Stimulated activated CD4-positive, alpha-beta T cell treated with anti-CD3 and anti-CD28 coated beads, TNF-alpha, amount 100 ng/mL, for 48 hours (primary cell): ENCODE measurements at places on chromosomes 3 and 15.
A peak's percentile ranks its signal among the peaks of the same experiment; 100 is the strongest.

DNA sequence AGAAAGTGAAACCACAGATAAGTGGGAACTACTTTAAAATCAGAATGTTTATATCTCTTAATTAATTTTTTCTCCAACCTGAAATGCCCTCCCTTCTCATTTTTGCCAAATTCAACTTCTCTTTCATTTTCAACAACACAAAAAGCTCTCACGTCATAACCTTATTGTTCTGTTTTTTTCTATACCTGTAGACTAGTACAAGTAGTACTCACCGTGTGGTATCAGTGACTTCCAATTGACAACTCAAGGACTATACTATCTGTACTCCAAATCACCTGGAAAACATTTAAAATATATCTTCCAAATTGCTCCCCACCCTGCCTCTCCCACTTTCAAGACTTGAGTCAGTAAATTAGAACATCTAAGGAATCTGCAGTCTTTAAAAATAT is 72.8 kb upstream of the ZNF280D start:
- DNase-seq, result no peak

- no peak for DNase-seq
Measured at GRCh38 chr3:195236076-195236798, 34.7 kb downstream of the XXYLT1 start.

GRCh38 chr3:45690336-45691035 is 1.3 kb downstream of the SACM1L start:
- DNase-seq, result no peak

GRCh38 chr15:81295486-81296121 is 28.3 kb downstream of the STARD5 start:
- no peak for DNase-seq

GRCh38 chr15:62850318-62850717 is 192.2 kb upstream of the TPM1 start:
- no peak for DNase-seq

DNA sequence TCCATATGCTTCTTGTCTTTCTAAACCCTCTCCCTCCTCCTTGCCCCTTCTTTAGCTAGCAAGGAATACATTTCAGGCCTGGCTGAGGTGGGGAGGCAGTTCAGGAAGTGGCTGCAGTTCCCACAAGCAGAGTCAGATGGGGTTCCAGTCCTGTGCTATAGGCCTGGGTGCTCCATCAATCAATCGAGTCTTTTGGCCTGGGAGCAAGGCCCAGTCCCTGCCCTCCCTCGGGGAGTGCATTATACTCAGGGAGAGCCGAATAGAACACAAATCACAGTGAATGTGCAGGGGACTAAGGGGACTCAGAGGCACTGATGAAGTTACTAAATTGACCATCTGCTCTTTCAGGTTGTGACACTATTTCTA is 58.0 kb upstream of the HERC1 start:
- no peak for DNase-seq

DNA sequence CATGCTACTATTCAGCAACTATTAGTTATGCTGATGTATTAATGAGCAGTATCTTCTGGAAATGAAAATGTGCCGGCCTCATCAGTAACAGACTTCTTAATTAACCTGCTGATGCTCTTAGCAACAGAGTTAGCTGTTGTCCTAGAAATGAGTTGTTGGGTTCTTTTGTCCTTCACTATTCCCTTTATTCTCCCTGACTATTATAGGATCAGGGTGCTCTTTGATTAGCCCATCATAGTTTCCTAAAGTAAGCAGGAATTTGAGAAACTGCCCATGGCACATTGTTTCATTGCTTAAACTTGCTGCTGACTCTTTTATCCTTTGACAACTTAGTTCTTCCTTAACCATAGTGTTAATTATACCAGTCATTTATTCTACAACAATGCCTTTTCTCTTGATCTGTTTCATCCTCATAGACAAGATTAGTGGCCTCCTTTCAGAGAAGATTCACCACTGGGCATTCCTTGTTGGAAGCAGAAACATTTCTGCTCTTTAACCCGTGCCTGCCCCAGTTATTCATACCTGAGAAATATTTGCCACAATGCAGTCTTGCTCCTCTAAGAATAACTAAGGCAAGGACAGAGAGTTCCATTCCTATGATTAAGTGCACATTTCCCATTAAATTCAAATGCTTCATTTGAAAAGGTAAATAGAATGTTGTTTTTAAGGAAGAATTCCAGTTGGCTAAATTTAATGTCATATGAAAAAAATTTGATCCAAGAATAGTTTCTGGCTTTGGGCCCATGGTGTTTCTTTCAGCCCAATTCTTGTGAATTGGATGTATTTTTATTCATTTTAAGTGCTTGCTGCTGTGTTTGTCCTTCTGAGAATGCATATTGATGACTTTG is 573.3 kb upstream of the TBL1XR1 start:
- no peak for DNase-seq

GRCh38 chr3:179613807-179614206 is 9.2 kb downstream of the NDUFB5 start:
- no peak for DNase-seq

DNA sequence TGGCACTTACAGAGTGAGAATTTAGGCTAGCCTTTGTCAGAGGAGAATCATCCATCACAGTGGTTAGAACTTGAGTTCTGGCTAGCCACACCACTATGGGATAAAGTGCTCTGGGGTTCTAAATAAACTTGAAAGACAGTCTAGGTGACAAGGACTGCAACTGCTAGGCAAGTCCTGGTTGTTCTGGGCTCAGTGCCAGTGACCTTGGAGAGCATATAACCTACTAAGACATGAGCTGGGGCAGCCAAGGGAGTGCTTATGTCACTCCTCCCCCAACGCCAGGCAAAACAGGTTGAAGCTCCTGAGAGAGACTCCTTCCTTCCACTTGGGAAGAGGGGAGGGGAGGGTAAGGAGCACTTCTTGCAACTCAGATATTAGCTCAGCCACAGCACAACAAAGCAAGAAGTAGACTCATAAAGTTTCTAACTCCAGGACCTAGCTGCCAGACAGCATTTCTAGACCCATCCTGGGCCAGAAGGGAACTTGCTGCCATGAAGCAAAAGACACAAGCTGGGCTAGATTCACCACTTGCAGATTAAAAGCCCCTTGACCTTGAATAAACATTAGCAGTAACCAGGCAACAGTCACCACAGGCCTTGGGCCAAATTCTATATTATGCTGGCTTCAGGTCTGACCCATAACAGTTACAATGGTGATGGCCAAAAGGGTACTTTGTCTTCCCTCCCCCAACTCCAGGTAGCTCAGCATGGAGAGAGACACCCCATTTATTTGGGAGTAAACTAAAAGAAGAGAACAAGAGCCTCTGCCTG is 963.7 kb downstream of the PLOD2 start:
- no peak for DNase-seq

- DNase-seq, result no peak
Measured at GRCh38 chr3:143847787-143848631, at the start of gene SLC9A9. TSS of gene SLC9A9 (minus strand) at chr3:143848468. CDS start at chr3:143848322, 146 bp downstream.

DNA sequence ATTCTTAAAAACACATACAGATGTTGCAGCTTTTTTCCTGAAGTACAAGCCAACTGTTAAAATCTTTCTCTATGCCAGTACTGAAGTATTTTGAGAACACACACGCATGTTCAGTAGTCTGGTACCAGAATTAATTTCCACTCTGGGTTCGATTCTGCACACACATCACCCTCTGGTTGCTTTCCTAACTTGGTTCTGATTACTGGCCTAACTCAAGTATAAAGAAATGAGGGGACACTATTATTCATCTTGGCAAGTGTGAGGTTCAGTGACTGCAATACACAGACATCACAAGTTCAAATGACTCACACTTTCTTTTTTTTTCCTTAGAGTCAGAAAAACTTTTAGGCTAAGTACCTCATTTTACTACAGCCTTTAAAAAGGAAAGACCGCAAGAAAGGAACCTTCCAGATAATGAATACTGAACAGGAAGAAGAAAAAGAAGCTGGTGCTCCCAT is 37.4 kb upstream of the LDHAL6B start:
- no peak for DNase-seq

- no peak for DNase-seq
Measured at GRCh38 chr15:42716626-42717025, 20.3 kb downstream of the CDAN1 start.

DNA sequence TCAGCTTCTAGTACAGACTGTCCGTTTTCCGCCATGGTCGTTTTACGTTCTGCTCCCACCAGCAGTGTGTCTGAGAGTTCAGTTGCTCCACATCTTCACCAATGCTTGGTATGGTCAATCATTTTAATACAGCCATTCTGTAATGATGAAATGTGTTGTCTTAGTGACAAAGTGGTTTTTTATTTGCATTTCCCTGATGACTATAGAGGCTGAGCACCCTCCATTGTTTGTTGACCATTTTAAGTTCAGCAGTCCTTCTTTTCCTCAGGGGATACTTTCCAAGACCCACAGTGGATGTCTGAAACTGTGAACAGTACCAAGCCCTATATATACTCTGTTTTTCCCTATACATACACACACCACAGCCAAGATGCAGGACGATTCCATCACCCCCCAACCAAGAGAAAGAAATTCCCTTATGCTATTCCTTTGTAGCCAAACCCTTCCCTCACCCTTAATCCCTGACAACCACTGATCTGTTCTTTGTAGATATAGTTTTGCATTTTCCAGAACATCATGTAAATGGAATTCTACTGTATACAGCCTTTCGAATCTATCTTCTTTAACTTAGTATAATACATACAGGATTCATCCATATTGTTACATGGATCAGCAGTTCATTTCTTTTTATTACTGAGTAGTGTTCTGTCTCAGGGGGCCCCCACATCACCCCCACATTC is 55.9 kb downstream of the C3orf20 start:
- DNase-seq, result no peak

DNA sequence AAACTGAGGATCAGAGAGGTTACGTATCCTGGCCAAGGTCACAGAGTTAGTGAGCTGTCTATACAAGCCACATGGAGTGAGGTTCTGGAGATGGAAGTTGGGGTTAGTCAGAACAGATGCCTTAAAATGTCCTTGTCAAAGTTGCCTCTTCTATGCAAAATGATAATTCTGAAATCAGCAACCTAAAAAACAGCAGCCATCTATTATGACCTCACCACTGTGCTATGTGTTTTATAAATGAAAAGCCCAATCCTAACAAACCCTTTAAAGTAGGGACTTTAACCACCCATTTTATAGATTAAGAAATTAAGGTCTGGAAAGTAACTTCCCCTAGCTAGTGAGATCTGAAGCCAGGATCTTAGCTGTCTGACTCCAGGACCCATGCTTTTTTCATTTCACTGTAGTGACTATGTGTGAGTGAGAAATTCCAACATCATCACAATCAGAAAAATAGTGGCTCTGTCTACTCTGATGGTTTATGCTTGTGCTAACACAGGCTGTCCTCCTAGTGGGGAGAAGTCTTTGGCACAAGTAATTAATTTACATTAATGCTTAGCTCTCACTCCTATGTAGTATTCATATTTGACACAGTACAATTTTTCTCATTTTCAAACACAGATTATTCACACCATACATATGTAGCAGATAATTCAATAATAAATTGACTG is 143.6 kb downstream of the ANO10 start:
- DNase-seq, result no peak

DNA sequence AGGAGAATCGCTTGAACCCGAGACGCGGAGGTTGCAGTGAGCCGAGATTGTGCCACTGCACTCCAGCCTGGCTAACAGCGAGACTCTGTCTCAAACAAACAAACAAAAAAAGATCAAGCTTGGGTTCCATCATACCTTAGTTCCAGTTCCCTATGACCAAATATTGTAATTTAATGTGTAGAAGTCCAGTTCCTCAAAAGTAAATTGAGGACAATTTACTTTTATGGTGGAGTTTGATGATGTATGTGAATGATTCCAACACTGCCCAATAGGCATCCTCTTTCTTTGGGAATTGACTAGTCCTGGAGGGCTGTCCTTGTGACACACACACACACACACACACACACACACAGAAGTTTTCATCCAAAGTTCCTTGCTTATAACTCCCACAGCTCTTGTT is 2.8 kb upstream of the PKM start:
- no peak for DNase-seq

GRCh38 chr3:120052225-120052624 is 42.0 kb downstream of the GSK3B start:
- no peak for DNase-seq

- DNase-seq, result no peak
Measured at GRCh38 chr3:100045696-100046095, 68.6 kb downstream of the FILIP1L start.

GRCh38 chr3:174529298-174529697 is 329.8 kb upstream of the NAALADL2 start:
- no peak for DNase-seq

GRCh38 chr3:157294491-157294890 is 134.5 kb upstream of the CCNL1 start:
- no peak for DNase-seq

DNA sequence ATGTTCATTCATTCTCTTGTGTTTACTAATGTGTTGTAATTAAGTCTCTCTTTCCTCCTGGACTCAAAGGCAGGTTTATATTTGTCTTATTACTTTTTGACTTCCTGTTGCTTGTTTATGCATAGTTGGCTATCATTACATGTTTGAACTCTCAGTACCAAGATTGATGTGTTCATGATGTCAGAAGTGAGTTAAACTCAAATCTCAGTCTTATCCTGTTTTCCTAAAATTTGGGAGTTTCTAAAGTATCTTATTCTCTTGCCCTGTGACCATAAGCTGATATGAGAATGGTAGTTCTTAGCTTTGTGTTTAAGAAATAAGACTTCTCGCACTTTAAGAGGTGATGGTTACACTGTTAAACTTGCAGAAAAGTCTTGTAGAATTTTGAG is 5.2 kb downstream of the GLCE start:
- DNase-seq, result no peak

DNA sequence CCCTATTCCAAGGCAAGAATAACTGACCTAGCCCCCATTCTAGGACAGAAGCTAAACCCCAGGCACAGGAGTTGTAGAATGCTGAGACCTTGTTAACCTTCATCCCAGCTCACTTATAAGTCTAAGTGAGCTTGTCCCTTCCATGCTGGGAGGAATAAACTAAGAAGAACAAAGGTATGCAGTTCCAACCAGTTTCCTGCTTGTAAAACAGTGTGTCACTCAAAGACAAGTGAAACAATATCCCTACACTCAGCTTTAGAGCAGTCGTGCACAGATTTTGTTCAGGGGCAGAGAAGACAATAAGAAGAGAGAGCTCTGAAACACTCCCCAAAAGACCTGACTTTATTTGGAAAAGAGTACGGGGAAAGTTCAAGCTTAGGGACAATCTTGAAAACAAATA is 292.1 kb downstream of the CGGBP1 start:
- DNase-seq, result no peak

- no peak for DNase-seq
Measured at GRCh38 chr3:152466784-152467183, 198.1 kb downstream of the MBNL1 start.

- peak; percentile 95 for DNase-seq
Measured at GRCh38 chr3:52455283-52456168, at the start of gene NISCH. TSS of gene NISCH (plus strand) at chr3:52455604. CDS start at chr3:52455642, 38 bp downstream.

DNA sequence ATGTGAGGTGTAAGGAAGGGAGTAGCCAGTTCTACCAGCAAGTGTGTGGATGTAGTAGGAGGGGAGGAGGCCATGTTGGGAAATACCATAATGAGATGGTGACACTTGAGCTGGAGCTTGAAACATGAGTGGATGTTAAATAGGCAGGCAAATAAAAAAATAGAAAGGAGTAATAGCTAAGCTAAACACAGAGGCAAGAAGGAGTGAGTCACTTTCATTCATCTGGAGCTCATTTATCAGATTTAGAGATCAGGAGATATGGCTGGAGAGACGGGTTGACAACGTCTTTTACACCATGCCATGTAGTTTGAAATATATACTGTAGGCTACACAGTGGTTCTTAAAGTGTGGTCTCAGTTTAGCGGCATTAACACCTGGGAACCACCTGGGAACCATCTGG is 390.5 kb downstream of the DIPK2A start:
- DNase-seq, result no peak

GRCh38 chr3:13191016-13191415 is 117.8 kb upstream of the IQSEC1 start:
- DNase-seq, result no peak
